Astrocyte (in vitro differentiated cells and primary cell): ENCODE measurements at places on chromosomes 16 and 17. TPM values are rescaled to one million over a fixed set of nuclear protein-coding genes. Genes with fewer than 3 reads are reported as not detected.

GRCh38 chr16:53356478-53357207, 77.6 kb upstream of the RBL2 start:
- H3K27me3 ChIP-seq = no peaks in the 10 kb centered on the region
- no peaks in the 10 kb centered on the region for H3K36me3 ChIP-seq
- H3K4me1 ChIP-seq = no peaks in the 10 kb centered on the region
- no peak for DNase-seq

DNA sequence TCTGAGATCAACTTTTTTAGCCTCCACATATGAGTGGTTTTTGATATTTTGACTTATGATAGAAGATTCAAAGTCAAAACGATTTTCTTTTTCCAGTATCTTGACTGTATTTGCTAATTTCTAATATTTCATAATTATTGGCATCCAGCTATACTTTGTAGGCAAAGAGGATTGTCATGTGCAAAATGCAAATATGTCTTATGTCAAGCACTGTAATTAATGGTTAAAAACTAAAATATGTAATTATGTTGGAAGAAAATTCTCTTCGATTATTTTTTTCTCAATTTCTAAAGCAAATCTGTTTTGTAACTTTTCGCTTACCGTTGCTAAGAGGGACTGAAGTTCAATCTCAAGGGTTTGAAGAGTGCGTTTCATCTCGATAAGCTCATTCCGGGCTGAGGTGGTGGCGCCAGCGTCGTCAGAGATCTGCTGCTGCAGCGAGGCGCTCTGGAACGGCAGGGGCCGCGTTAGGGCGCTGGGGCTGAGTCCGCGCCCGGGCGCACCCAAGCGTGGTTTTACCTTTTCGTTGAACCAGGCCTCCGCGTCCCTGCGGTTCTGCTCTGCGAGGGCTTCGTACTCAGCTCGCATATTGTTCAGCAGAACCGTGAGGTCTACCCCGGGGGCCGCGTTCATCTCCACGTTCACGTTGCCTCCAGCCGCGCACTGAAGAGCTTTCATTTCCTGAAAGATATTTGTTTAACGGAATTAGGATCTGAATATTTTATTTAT, 3.0 kb downstream of the KRT27 start:
- H3K27me3 ChIP-seq = peaks cover 30% of the 10 kb centered on the region
- no peak overlapping the region for H3K4me3 ChIP-seq
- no peak overlapping the region for H3K27ac ChIP-seq
- DNase-seq = no peak
- no peaks in the 10 kb centered on the region for H3K36me3 ChIP-seq

- H3K27ac ChIP-seq = no peak overlapping the region
- DNase-seq = no peak
- no peaks in the 10 kb centered on the region for H3K27me3 ChIP-seq
- H3K36me3 ChIP-seq = no peaks in the 10 kb centered on the region
These were observed 229.4 kb upstream of the GOT2 start for GRCh38 chr16:58963479-58963878.

The SLC16A6 gene
- 0.34 and 0.62 TPM in 2 replicates for total RNA-seq

The SDR42E1 gene
- total RNA-seq = not detected in 2 replicates

- H3K36me3 ChIP-seq = peaks cover 1% of the 10 kb centered on the region
- peaks cover 11% of the 10 kb centered on the region for H3K4me1 ChIP-seq
- H3K27me3 ChIP-seq = no peaks in the 10 kb centered on the region
- peak overlapping the region; percentile 61 for H3K4me3 ChIP-seq
- H3K27ac ChIP-seq = no peak overlapping the region
These were observed 1.5 kb downstream of the LIMD2 start for GRCh38 chr17:63698381-63698885.

The CCL7 gene
- not detected in 2 replicates for total RNA-seq

The NGFR gene
- 0.64 and 1.0 TPM in 2 replicates for total RNA-seq

DNA sequence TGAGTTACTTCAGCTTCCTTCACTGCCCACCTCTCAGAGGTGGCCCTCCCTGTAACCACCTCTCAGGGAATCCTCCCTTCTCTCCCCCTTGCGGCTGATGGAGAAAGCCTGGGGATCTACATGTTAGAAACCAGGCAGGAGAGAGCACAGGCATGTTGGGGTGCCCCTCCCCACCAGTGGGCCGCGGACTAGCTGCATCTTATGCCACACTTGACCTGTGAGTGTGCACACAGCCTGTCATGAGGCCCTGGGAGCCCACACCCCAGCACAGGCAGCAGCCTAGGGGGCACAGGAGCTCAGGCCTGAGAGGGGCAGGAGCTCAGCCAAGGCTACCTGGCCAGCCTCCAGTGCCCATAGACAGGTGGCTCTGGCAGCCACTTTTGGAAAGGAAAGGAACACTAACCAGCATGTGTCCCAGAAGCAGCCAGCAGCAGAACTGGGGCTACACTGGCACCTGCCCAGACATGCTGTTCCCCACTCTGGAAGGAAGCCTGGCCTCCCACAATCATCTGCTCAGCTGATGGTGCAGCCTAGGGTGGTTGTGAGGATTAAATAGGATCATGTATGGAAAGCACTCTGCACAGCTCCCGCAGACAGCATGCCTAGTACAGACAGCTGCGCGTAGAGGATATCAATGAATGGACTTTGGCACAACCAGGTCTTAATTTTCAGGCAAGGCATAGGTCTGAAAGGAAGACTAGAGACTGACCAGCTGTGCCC, 60.5 kb downstream of the TMEM132E start:
- no peaks in the 10 kb centered on the region for H3K4me1 ChIP-seq
- no peak for DNase-seq
- no peak overlapping the region for H3K4me3 ChIP-seq
- H3K36me3 ChIP-seq = no peaks in the 10 kb centered on the region
- no peak overlapping the region for H3K27ac ChIP-seq

DNA sequence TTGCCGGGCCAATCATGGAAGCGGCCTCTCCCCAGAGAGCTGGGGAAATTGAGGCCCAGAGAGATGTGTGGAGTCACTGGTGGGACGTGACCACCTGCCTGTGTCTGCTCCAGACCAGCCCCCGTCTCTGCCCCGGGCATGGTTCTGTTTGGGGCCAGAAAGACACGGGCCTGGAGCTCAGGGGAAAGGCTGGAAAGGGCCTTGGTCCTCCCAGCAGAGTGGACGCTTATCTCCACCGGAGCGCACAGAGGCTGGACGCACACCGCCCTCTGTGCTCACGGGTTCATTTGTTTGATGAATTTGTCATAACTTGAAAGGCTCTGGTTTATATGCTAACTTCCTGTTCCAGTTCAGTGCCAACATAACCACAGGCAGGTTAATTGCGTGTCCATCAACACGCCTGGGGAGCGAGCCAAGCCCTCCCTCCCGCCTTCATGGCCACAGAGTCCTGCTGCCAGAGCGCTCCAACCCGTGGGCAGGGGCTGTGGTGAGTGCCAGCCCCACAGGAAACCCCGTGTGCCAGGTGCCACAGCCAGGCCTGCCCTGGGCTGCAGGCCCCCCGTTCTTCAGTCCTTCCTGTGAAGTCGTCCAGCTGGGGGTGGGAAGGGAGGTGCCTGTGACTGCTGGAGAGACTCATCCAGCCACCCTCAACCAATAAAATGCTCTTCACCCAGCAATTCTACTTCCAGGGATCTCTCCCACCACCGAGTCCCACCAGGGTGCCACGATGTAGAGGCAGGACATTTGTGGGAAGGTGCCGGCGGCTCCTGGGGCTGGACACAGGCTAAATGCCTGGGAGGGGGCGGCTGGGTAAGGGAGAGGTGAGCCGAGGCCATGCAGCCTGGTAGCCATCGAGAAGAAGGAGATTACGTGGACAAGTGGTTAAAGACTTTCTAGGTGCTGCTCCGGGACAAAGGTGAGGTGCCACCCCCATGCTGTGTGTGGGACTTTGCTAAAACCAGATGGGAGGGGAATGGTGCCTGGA, 29.4 kb upstream of the BAHCC1 start:
- peak overlapping the region; percentile 32 for H3K4me3 ChIP-seq
- H3K27ac ChIP-seq = peak overlapping the region; percentile 16
- H3K36me3 ChIP-seq = no peaks in the 10 kb centered on the region
- H3K4me1 ChIP-seq = peaks cover 19% of the 10 kb centered on the region
- peaks cover 24% of the 10 kb centered on the region for H3K27me3 ChIP-seq

The C16orf74 gene
- total RNA-seq = 2.6 and 4.7 TPM in 2 replicates

DNA sequence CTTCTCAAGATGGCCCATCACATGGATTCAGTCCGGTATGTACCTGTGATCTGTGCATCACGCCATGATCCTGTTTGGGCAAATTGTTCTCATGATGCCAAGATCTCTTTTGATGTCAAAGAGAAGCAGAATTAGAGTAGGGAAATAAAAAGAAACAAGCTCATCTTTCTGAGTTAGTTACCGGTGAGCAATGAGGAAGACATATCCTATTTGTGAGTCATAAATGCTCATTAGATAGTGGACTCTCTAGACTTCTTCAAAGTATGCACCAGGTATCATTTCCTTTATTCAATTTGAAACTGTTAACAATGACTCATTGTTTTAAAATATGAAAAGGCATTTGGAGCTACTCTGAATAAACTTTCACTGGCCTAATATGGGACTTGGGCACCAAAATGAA, 8.0 kb upstream of the KRTAP4-12 start:
- H3K4me1 ChIP-seq = peaks cover 5% of the 10 kb centered on the region
- H3K36me3 ChIP-seq = no peaks in the 10 kb centered on the region
- no peak overlapping the region for H3K4me3 ChIP-seq
- peak; percentile 65 for DNase-seq
- H3K27me3 ChIP-seq = no peaks in the 10 kb centered on the region

- no peak for DNase-seq
- H3K36me3 ChIP-seq = no peaks in the 10 kb centered on the region
- no peak overlapping the region for H3K4me3 ChIP-seq
- peaks cover 4% of the 10 kb centered on the region for H3K27me3 ChIP-seq
- H3K27ac ChIP-seq = no peak overlapping the region
- no peaks in the 10 kb centered on the region for H3K4me1 ChIP-seq
These were observed 37.2 kb downstream of the CCDC182 start for GRCh38 chr17:57707892-57708291.

The MC1R gene
- 8.4 and 9.2 TPM in 2 replicates for total RNA-seq

DNA sequence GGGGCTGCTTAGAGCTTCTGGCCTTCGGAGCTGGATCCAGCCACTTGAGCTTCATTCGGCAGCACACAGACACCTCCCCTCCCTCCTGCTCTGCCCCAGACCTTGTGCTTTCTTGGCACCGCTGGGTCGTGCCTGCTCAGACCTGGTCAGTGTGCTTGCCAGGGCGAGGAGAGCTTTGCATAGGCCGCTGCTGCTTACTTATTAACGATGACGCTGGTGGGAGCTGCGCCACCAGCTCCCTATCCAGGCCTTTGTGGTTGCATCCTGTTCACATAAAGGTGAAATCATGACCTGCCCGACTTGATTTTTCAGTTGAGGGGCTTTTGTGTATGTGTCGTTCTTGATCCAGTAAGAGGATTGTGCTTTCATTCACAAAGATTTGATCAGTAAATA, 101.1 kb downstream of the MSI2 start:
- peak overlapping the region; percentile 20 for H3K27ac ChIP-seq
- H3K36me3 ChIP-seq = no peaks in the 10 kb centered on the region
- H3K27me3 ChIP-seq = no peaks in the 10 kb centered on the region
- peak overlapping the region; percentile 32 for H3K4me3 ChIP-seq
- peak; percentile 70 for DNase-seq

DNA sequence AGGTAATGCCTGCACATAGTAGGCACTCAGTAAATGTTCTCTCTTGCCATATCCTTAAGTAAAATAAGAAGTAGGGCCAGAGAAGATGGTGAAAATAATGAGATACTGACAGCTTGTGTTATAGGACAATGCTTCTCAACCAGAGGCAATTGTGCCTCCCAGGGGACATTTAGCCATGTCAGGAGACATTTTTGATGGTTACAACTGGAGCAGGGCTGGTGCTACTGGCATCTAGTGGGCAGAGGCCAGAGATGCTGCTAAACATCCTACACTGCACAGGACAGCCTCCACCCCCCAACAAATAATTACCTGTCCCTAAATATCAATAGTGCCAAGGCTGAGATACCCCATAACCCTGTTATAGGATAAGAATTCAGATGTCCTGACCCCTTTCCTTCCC, 1.7 kb downstream of the RAD51D start:
- H3K36me3 ChIP-seq = no peaks in the 10 kb centered on the region
- H3K4me1 ChIP-seq = peaks cover 24% of the 10 kb centered on the region
- H3K4me3 ChIP-seq = no peak overlapping the region
- no peak for DNase-seq

DNA sequence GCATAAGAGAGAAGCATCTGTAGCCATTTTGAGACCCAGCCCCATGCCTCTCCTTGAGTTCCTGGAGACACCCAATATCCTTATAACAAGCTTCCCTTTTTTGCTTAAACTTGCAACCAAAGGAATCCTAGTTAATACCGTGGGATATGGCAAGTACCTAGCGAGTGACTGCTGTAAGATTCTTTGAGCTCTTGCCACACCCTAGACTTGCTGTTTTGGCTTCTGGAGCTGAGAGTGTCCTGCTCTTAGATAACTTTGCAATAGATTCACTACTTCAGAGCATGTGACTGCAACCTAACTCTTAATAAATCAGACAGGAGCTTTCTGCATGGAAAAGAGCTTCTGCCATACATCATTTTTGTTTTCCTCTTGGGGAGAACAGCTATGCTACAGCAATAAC, 58.3 kb downstream of the AKAP1 start:
- no peaks in the 10 kb centered on the region for H3K4me1 ChIP-seq
- DNase-seq = no peak
- no peaks in the 10 kb centered on the region for H3K36me3 ChIP-seq
- H3K4me3 ChIP-seq = no peak overlapping the region

DNA sequence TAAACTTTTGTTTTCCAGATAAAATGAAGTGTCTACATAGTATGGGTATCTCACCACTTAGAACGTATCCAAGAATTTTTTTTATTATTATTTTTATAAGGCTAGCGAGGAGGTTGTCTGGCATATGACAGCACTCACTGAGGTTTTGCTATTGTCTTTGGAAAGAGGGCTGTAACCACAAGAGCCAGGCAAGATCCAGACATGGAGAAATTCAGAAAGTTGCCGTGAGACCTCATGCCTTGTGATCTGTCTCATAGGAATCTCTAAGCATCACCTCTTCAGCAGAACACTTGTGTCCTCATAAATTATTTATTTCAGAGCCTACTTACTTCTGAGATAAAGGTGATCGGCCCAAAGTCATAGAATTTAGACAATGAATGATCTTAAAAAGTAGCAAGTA, 410.8 kb downstream of the CDH11 start:
- no peaks in the 10 kb centered on the region for H3K27me3 ChIP-seq
- peak; percentile 99 for DNase-seq
- no peak overlapping the region for H3K4me3 ChIP-seq
- H3K36me3 ChIP-seq = no peaks in the 10 kb centered on the region
- H3K4me1 ChIP-seq = peaks cover 11% of the 10 kb centered on the region

The PRR35 gene
- 0.09 TPM in 1 of 2 replicates, not detected in the other for total RNA-seq

GRCh38 chr16:8905168-8905762, 23.1 kb downstream of the LITAFD start:
- DNase-seq = peak; percentile 15
- no peaks in the 10 kb centered on the region for H3K27me3 ChIP-seq
- peaks cover 71% of the 10 kb centered on the region for H3K36me3 ChIP-seq

DNA sequence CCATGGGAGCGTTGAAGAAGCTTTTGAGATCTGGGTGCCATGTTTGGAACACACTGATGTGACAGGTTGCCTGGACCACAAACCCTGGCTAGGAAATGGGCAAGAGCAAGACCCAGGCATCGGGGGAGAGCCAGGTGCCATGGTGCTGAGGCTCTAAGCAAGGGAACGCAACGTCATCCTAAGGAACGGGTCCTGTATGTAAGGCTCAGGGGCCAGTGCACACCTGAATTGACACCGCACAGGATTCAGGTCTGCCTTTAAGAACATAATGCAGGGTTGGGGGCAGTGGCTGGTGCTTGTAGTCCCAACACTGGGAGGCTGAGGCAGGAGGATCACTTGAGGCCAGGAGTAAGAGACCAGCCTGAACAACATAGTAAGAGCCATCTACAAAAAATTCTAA, 10.8 kb downstream of the PSMD7 start:
- no peak overlapping the region for H3K27ac ChIP-seq
- no peaks in the 10 kb centered on the region for H3K4me1 ChIP-seq
- no peak for DNase-seq
- H3K27me3 ChIP-seq = no peaks in the 10 kb centered on the region
- H3K36me3 ChIP-seq = peaks cover 48% of the 10 kb centered on the region
- no peak overlapping the region for H3K4me3 ChIP-seq
